NCI-H2081 (cell line): ENCODE measurements at places on chromosomes 3 and 15.

GRCh38 chr3:95172164-95172943, 1109.5 kb downstream of the NSUN3 start:
- peak; percentile 71 for DNase-seq

GRCh38 chr3:122555275-122556071, 8.6 kb downstream of the PARP9 start:
- no peak for DNase-seq

DNA sequence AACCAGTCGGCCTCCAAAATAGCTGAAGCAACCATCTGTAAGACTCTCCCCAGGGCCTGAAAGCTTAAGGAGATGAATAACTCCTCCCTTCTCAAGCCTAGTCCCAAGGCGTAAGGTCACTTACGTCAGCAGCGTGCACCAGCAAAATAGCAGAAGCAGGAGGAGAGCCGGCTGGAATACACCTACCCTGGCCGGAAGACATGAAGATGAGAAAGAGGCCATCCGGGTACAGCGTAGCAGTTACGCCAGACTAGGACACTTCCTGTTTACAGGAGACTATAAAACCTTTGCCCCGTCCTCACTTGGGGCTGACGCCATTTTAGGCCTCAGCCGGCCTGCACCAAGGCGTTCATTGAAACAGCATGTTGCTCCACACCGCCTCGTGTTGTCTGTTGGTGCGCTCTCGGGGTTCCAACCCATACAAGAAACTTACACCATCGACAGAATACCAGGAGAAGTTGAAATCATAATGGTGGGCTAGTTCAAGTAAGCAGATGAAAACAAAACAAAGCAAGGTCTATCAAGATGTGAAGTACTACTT, 2.5 kb downstream of the CFAP92 start:
- no peak for DNase-seq

DNA sequence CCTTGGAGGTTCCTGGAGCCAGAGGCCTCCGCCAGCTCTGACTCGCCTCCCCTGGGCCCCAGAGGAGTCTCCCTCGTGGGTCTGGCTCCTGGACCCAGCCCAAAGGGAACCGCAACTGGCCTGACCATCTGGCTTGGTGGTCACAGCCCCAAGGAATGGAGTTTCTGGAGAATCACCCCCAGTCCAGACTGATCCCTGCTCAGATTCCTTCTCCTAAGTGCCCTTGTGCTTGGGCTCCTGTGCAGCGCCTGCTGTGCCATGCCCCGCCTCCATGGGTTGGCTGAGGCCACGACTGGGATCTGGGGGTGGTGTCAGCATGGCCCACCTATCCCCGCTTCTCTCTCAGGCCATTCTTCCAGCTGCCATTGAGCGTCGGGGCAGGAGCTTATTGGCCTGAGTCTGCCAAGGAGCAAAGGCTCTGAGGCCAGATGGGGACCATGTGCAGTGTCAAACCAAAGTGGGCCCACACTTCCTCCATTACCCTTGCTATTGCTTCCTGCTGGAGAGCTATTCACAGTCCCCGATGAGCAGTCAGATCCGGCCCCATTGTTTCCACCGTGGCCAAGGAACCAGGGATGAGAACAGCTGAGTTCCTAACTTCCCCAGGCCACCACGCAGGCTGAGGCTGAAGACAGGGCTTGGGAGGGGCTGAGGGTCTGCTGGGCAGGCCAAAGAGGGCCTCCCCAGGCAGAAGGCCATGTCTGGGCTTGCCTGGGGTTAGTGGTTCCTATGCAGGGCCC, 19.0 kb downstream of the CSPG4 start:
- no peak for DNase-seq

GRCh38 chr3:15355086-15355485, 22.7 kb upstream of the SH3BP5 start:
- no peak for DNase-seq

GRCh38 chr3:106809623-106810299, 567.5 kb upstream of the CCDC54 start:
- DNase-seq = no peak

GRCh38 chr3:148202386-148202785, 495.3 kb upstream of the AGTR1 start:
- DNase-seq = no peak

DNA sequence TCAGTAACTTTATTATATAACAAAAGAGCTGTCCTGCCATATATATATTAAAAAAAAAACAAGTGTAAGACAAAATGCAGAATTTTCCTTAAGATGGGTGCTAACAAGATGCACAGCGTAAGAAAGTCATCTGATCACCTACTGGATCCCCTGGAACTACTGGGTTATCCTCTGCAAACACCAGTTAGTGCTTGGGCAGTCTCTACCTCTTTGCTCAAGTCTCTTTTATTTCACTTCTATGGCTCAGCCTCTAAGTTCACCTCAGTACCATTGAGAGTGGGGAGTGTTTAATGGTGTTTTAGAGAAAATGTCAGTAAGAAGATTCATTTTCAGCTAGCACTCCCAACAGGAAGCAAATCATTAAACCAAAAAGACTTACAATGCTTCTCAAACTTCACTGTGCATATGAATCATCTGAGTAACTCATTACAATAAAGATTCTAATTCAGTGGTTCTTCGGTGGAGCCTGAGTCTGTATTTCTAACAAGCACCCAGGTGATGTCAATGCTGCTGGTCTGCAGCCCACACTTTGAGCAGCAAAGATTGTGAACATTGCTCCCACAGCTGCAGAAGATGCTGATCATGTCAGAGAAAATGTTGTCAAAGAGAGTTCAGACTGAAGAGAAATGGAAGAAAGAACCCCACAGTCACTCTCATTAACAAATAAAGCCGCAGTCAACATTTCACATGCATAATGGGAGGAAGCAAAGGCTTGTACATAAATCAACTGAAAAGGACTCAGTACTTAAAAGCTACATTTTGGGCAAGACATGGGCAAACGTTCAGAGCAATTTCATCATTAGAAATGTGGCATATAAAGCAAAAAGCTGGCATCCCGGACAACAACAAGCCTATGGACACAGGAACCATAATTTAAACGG, 227.1 kb upstream of the ATP11B start:
- DNase-seq = no peak

DNA sequence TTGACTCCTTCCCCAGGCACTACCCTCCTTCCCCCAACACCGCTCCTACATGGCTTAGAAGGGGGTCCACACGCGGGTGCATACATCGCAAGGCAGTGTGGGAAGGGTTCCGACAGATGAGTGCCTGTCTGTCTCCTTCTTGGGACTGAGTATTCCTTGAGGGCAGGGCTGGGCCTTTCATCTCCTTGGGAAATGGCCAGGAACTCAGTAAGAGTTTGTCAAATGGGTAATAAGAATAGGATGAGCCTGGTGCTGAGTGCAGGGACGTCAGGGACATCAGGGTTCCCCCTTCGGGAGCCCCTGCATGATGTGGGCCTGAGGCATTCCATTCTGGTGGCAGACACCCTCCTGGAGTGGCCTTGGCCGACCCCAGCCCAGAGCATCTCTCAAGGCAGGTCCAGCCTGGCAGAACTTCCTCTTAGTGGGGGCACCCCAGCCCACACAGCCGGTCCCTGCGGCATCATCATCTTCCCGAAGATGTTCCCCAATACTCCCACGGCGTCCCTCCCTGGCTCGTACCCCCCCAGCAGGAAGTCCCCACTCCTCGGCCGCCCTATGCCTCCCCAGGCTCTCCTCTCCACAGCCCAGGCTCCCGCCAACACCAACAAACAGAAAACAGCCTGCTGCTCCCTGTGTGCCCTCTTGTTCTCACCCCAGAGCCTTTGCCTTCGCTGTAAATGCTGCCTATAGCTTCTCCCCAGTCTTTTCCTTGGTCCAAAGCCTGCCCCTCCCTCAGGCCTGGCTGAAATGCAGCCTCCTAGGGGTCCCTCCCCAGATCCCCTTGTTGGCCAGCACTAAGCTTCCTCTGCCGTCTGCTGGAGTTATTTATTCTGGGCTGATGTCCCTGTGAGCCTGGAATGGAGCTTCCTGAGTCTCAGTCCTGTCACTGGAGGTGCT, 67.5 kb upstream of the LCTL start:
- DNase-seq = no peak

DNA sequence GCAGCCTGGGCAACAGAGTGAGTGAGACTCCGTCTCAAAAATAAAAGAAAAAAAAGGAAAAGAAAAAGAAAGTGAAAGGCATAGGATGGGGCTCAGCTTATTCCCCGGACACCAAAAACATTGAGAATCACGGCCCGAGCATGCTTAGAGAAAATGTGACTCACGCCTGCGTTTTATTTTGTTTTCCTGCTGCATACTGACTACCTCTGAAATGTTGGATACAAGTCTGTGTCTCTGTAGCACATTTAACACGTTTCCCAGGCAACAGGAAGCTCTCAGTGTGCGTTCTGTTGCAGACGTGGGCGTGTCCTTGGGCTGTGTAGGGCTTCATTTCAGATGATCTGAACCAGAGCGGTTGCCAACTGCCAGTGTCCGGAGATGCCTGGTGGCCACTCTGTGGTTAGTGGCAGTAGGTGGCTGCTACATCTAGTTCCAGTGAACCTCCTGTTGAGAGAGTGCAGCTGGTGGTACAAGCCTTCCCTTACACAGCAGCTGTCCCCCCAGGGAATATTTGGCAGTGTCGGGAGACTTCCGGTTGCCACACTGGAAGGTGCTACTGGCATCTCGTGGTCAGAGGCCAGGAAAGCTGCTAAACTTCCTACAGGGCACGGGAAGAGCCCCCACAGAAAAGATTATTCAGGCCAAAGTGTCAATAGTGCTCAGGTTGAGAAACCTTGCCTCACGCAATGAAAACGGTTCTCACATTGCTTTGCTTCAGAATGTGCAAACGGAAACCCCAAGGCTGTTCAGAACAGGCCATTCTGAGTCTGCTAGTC, 3.0 kb downstream of the SLC51A start:
- peak; percentile 78 for DNase-seq

- DNase-seq = no peak
Measured at GRCh38 chr3:187669675-187670504, at the start of gene SST. SST (minus strand) TSS chr3:187670394; CDS start chr3:187670291, 103 bp downstream.

- DNase-seq = no peak
Measured at GRCh38 chr15:23397779-23398178, 43.2 kb downstream of the GOLGA8S start.

- DNase-seq = no peak
Measured at GRCh38 chr3:172223870-172224269, 184.5 kb downstream of the FNDC3B start.

DNA sequence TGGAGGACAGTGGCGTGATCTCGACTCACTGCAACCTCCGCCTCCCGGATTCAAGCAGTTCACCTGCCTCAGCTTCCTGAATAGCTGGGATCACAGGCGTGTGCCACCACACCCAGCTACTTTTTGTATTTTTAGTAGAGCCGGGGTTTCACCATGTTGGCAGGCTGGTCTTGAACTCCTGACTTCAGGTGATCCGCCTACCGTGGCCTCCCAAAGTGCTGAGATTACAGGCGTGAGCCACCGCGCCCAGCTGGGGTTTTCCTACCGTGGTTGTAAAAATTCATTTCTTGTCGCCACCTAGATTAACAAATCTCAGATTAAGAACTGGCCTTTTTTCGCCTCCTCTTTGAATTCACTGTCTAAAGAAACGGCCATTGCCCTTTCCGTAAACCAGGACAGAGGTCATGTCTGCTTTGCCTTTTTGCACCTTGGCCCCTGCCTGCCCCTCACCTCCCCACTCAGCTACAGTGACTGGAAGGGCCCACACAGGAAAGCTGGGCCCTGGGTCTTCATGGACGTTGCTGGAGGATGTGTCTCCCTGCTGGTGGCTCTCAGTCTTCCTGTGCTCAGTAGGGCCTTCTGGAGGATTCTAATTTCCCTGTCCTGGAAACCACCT, 17.2 kb downstream of the ZNF710 start:
- DNase-seq = no peak

DNA sequence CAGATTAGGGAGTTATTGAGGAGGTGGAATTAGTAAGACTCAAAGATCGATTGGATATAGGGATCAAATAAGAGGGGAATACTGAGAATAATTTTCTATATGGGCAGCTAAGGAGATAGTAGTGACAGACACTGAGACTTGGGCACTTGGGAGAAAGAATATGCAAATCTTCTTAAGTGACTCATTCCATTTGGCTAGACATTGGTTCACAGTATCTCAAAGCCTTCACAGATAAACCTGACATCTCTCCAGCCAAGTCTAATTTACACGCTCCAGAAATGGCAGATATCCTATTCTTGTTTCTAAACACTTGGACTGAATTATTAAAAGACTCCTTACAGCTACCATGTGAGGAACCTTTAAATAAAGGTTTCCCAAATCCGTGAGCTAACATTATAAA, 104.6 kb upstream of the ADAMTS9 start:
- no peak for DNase-seq

GRCh38 chr3:69658514-69659140, 80.6 kb upstream of the MITF start:
- DNase-seq = no peak

- DNase-seq = no peak
Measured at GRCh38 chr3:45020534-45020933, 5.6 kb upstream of the CLEC3B start.

DNA sequence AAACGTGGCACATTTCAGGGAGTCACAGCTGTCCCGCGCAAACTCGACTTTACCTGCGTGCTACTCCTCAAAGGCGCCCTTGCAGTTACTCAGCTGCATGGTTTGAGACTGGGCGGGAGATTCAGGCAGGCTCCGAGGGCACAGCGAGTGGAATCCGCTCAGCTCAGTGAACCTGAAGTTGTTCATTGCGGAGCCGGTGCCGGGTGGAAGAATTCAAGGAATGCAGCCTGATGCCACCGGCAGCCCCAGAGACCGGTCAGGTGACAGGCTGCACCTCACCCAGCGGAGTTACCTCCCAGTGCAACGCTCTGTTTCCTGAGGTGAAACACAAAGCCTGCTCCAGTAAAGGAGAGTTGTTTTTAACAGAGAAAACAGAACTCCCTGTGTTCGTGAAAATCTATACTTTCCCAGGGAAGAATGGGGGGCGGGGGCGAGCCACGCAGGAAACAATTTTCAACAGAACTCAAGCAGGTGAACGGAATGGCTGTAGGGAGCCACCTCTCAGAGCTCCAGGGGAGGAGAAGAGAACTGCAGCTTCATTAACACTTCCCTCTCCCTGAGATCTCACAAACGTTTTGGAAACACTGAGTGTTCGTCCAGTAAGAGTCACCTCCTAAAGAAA, 3.8 kb downstream of the VEPH1 start:
- no peak for DNase-seq

- DNase-seq = no peak
Measured at GRCh38 chr3:73787620-73788019, 162.9 kb upstream of the PDZRN3 start.
